ENCODE measurements at places on chromosomes 5 and 9.

DNA sequence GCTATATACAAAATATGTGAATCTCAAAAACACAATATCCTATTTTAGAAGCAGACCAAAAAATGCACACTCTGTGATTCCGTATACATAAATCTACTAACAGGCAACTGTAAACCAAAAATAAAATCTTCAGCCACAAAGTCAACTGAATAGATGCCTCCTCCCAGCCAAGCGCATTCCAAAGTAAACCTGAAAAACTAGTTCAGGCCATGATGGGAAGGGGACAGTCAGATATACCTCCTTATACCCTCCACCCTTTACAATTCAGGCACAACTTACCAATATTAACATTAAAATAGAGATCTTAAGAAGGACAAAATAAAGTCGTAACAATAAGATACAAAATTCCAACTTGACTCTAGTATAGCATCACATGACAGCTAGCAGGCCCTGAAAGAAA is 1604.5 kb upstream of the NUDT12 start:
- ATAC-seq, result no peak

- no peak for ATAC-seq
These were observed 262.5 kb downstream of the DOCK8 start for GRCh38 chr9:477193-477592.

DNA sequence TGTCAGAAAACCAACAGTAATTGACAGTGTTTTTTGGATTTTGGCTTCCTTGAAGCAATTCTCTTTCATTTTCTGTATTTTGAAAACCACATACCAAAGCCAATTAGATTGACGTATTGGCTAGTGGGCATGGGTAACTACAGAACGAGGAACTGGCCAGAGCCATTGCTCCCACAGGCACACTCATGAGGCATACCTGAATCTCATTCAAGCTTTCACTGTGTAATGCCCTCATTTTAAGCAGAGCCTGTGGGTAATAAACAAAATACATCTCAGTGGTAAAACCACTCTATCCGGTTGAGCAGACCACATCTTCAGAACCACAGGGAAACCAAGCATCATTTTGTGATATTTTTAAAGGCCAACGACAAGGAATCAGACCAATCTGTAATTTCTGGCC is 394.1 kb downstream of the ZNF608 start:
- ATAC-seq, result peak; percentile 69

DNA sequence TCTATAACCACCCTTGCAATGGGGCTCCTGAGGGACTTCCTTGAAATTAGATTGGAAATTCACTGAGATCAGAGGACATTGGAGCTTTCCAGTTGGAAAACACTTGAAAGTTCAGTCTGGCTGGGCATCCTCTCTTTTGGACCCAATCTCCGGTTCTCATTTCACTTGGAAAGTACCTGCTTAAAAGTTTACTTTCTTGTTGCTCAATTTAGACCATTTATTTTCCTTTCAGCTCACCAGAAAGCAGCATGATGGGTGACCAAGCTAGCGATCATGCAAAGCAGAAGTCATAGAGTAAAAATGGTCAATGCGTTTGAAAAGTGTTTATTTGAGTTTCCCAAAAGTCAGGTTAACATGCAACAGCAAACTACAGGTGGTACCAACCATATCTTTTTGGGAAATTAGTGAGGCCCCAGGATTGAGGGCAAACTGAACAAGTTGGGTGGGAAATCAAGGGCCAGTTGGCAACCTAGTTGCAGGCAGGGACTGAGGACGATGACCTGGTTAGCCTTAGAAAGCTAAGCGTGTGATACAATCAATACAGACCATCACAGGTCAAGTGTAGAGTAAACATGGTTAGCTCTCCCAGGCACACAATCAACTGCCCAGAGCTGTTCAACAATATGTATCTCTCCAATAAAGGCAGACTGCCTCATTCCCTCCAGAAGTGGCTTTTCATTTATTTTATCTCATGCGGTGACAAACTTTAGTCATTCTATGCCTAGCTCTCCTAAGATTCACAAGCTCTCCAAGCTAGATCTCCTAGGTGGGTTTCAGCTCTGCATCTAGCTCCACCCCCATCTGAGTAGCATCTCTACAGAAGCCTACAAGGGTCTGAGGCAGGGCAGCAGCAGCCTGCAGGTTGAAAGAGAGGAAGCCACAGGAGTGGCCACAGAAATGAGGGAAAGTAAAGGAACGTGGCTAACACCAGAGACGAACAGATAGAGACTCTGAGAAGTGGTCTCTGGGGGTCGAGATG is 136.9 kb downstream of the UGCG start:
- no peak for ATAC-seq

DNA sequence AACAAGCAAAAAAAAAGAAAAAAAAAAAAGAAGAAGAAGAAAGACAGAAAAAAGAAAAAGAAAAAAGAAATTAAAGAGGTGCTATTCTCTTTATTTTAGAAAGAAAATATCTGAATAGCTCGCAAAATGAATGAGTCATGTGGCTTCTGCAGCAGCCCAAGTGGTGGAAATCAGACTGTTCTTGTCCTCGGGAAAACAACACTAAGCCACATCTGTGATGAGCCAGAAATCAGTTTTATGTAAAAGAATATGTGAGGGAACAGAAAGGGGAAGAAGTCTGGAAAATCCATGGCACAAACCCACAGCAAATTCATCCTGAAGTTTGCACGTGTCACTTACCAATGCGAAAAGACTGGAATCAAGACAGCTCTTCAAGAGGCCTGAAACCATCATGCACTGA is 118.7 kb upstream of the GAS1 start:
- no peak for ATAC-seq

DNA sequence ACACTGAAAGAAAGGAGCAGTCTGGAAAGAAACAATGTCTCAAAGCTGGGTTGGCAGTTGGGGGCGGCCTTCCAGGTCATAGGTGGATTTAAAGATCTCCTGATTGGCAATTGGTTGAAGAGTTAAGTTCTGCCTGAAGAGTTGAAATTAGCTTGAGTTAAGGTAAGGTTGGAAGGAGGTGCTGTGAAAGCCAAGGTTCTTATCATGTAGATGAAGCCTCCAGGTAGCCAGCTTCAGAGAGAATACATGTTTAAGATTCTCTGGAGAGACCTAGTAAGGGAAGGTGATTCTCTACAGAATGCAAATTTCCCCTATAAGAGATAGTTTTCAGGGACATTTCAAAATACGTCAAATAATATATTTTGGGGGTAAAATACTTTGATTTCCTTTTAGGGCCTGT is 387.1 kb downstream of the TMEM232 start:
- ATAC-seq, result no peak

All from esophagus mucosa (tissue), 1 donor.